ENCODE measurements at places on chromosomes 11 and 22. TPM values are rescaled to one million over a fixed set of nuclear protein-coding genes. Genes with fewer than 3 reads are reported as not detected.

Gene CNTF
- 1.7 TPM for total RNA-seq

GRCh38 chr11:110447897-110448745, 18.4 kb downstream of the FDX1 start:
- DNase-seq = no peak

DNA sequence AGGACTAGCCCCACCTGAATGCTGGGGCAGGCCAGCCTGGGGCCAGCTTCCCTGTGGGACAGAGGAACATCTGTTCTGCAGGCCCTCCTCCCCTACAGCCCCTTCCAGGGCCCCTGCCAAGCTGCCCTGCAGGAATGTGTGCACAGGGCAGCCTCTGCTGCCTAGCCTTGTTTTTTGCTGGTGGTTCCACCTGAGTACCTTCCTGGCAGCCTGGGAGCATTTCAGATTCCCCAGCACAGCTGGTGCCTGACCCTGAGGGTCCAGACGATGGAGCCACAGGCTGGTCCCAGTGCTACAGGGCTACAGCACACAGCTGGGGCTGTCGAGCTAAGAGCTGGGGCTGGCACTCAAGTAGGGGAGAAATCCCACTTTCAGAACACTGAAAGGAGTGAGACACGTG, 22.3 kb upstream of the GPR83 start:
- DNase-seq = no peak

DNA sequence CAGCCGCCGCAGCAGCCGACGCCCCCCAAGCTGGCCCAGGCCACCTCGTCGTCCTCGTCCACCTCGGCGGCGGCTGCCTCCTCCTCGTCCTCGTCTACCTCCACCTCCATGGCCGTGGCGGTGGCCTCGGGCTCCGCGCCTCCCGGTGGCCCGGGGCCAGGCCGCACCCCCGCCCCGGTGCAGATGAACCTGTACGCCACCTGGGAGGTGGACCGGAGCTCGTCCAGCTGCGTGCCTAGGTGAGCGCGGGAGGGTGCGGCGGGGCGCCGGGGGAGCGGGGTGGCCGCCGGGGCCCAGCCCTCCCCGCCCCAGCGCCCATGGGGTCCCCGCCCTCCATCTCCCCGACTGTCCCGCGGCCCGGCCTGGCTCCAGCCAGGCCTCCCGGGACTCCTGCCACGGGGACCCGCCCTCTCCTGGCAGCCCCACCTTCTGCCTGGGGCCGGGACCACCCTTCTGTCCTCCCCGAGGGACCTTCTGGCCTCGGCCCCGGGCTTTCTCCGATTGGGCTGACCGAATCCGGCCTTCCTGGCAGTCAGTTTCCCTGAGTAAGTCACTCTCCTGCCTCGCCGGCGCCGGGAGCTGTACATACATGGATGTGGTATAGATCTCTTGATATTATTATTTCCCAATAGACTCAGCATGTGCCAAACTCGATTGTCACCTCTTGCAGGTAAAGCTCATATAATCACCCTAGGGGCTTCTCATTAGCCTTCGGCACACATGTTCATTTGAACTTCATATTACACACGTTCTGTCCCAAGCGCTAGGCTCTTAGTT, 720 bp downstream of the PACS1 start:
- DNase-seq = peak; percentile 78

Measured in endodermal cell (in vitro differentiated cells).